Stimulated activated CD8-positive, alpha-beta memory T cell treated with anti-CD3 and anti-CD28 coated beads, Interleukin-7, amount 100 ng/mL, for 4 hours (primary cell): ENCODE measurements at places on chromosomes 6 and 20.

GRCh38 chr6:119352001-119352400 is 2.4 kb upstream of the MAN1A1 start:
- DNase-seq, result no peak

GRCh38 chr6:50128420-50129005 is 78.8 kb upstream of the DEFB112 start:
- no peak for DNase-seq

DNA sequence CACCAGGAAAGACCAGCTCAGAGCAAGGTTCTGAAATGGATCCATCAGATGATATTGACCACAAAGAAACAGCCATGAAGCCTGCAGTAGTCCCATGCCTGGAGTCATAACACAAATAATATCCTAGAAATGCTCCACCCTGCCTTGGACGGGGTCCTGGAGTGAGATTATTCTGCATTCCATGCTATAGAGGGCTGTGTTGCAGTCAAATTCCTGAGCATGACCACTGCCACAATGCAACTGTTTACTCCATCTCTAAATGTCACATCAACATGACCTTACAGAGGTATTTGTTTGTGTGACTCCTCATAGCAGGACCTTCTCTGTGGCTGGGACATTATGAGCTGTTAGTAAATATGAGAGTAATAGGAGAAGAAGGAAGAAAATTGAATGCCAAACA is 257.5 kb upstream of the TCF21 start:
- DNase-seq, result no peak

- DNase-seq, result no peak
Observed at GRCh38 chr6:136487759-136488425, 62.3 kb downstream of the MAP7 start.

GRCh38 chr6:107441682-107442081 is 17.7 kb downstream of the PDSS2 start:
- DNase-seq, result no peak

- no peak for DNase-seq
Observed at GRCh38 chr6:154888421-154889295, 106.5 kb upstream of the TIAM2 start.

DNA sequence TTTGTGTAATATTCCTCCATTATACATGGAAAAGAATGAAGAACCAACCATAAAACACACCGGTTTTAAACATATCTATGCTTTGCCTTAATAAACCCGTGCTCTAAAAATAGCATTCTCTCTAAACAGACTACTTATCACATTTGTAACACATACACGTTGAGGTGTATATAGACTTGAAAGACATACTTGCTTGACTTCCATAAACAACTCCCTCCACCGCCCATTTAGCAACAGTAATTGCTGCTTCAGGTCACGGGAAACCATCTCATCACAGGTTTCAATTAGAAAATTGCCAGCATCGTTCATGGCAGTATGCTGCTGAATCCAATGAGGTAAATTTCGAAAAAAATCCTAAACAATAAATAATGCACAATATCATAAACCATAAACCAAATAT is 174.0 kb downstream of the SYNE1 start:
- no peak for DNase-seq

DNA sequence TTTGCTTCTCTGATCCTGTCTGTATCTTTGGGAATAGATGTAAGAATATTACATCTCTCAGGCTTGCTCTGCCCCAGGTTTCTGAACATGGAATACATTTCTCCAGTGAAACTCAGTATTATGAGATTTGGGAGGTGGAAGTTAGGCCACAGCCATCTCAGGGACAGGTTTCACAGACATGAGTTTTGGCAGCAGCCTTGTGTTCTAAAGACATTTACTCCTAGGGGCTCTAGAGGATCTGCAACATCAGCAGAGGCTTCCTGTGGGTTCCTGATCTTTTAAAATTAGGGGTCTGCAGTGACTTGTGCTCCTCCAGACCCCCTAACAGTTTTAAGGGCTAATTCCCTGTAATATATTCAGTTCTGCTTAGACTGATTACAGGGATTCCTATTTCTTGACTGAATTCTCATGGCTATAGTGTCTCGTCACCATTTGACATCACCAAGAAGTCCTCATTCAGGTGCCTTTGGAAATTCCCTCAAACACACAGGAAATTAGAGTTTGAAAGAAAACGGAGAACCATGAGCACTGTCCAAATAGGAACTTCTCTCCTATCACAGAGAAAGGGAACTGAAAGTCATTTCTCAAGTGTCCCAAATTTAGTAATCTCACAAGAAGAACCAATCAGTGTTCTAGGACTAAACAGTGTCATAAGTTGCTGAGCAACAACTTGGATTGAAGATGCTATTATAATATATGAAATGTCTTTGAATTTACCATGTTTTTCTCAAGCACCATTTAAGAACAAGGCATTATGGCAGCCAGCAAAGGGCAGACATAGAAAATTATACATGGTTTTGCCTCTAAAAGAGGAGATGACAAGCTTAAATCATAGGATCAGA is 2.5 kb upstream of the HLA-DRA start:
- no peak for DNase-seq

DNA sequence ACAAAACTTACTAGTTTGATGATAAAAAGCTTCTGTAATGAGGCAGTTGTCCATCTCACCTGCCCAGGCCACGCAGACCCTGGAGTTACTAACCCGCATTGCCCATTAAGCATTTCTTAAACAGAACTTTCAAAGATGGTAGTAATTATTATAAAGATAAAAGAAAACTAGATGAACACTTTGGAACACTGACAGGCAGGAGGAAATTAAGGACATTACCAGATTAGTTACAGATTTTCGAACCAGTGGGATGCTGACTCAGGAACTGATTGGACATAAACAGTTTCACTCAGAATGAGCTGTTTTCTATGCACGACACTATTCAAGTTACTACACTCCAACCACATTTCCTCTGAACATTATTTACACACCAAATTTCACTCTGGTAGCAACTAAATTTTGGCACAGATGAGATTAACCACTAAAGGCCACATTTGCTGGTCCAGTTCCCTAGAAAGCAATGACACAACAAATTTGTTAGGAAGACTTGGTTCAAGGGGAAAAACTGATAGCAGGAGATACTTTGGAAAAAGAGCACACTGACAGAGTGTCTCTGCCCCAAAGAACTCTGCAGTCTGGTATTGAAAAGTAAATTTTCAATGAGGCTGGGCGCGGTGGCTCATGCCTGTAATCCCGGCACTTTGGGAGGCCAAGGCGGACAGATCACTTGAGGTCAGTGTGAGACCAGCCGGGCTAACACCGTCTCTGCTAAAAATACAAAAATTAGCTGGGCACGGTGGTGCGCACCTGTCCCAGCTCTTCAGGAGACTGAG is 3.0 kb downstream of the ROMO1 start:
- DNase-seq, result no peak

GRCh38 chr6:162442687-162443086 is 284.9 kb downstream of the PRKN start:
- no peak for DNase-seq

- no peak for DNase-seq
Observed at GRCh38 chr20:36498386-36499179, 42.7 kb upstream of the MYL9 start.

- no peak for DNase-seq
Observed at GRCh38 chr6:161409353-161409752, 135.5 kb upstream of the AGPAT4 start.

DNA sequence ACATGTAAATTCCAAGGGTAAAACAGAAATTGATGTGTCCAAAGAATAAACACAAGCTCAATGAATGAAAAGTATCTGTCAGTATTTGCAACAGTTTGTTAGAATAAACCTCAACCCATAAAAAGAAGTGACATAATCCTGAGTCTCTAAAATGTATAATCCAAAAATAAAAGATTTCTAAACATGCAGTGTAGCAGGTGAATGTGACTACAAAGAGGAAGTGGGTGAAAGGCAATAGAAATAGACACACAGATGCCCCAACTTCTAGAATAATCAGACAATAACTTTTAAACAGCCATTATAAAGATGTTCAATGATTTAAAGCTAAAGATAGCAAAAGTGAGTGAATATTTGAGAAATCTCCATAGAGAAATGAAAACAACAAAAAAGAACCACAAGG is 1009.2 kb upstream of the GJE1 start:
- DNase-seq, result no peak

DNA sequence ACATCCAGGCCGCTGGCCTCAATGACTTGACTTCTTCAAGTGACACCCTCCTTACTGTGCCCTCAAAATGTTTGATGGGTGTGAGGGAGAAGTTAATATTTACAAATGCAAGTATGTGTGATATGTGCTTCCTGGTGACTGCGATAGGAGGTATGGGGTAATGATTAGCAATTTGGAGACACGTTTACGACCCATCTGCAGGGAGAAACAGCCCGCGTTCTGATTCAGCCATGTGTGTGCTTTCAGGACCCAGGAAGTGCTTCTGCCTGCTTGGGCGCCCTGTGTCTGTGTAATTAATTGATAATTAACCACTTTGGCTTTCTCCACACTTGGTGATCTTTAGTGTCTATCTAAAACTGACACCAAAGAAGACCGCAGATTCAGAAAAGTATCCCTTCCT is 25.0 kb downstream of the SIRPA start:
- DNase-seq, result no peak

DNA sequence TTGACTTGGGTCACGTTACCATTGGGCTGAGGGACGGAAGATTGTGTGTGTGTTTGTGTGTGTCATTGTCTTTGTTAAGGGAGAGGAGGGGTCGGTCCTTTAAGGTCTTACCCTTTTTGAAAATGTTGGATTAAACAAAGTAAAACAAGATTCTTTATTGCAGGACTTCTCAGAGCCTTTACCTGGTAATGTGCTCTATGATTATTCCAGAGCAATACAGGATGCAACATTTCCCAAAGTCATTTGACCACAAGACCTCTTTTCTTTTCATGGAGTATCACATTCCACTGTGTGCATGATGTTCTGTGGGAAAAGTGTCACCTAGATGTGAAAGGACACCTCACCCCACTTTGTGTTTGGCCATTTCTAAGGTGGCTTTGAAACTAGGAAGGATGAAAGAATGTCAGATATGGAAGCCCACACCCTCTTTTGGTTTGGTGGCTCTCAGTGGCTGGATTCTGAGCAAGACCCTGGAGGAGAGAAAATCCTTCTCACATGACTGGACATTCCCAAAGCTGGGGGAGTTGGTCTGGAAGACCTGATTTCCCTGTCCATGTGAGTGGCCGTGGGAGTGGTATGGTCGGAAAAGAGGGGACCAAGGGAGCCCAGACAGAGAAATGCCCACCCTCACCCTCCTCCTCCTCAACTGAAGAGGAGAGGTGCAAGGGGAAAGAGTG is 18.2 kb upstream of the ZNF831 start:
- no peak for DNase-seq

DNA sequence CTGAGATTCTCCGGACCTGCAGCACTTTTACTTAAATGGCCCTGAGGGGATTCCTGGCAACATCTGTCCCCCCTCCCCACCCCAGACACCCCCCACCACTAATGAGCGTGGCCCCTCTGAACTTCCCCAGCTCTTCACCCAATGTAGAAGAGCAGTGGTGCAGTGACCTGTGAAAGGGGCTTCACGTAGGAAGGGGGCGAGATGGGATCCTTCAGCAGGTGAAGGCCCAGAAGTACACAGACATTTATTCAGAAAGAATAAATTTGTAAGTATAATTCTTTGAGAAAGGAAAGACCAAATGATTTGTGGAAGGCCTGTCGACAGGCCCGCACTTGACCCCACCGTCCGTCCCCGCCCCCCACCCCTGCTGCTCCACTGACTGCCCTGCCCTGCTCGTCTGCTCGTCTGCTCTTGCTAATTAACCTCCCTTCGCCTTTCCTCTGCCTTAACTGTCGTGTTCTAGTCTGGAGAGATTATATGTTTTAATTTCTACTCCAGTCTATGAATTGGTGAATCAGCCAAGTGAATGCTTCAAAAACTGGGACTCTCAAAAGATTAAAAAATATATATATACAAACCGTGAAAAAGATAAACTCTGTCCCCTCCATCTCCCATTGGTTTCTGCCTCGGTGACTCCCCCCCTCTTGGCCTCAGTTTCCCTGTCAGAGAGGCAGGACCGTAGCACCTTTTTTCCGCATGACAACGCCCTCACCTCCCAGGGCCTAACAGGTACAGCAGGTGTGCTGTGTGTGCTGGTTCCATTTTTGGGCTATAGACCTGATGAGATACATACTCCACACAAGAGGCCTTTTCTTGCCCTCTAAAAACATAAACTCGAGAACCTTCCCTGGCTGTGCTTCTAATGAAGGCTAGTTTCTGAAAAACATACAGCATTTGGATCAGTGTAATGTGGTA is 49.2 kb downstream of the GNAS start:
- DNase-seq, result no peak

DNA sequence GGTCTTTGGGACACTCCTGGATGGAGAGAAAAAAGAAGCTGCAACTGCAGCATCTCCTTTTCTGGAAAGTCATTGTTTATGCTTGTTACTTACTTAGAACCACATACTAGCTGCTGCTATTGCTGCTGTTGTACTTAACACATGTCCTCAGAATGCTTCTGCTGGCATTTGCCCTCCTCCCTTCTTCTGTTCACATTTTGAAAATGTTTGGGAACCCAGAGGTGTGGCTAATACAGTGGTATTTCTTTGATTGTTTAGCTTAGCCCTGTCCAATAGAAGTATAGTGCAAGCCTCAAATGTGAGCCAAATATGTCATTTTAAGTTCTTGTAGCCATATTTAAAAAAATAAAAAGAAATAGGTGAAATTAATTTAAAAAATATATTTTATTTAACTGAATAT is 8.4 kb downstream of the DTD1 start:
- no peak for DNase-seq

DNA sequence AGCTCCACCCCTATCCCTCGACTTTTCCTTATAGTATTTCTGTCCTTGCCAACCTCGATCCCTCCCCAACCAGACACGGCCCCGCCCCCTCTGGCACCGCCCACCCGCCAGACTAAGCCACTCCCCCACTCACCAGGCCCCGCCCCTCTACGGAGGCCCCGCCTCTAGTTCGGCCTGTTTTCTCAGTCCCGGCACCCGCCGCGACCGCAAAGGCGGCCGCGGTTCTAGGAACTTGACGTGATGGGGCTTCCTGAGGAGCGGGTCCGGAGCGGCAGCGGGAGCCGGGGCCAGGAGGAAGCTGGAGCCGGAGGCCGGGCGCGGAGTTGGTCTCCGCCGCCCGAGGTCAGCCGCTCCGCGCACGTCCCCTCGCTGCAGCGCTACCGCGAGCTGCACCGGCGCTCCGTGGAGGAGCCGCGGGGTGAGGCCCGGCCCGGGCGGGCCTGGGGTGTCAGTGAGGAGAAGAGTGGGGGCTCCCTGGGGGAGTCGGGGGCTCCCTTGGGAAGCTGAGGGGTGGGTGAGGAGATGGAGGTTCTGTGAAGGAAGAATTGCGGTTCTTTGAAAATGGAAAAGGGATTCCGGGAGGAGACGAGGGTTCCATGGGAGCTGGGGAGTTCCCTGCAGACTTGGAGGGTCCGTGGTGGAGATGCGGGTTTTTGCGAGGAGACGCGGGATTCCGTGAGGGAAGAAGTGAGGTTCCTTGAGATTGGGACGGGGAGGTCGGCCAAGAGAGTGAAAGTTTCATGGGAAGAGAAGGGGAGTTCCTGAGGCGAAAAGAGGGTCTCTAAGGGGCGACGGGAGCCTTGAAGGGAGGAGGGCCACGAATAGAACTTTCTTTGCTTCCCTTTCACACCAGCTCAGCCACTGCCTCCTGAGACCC is at the start of gene ACSS2:
TSS of gene ACSS2 (plus strand) at position 207 of the 877 bp plus-strand sequence. CDS start at position 241, 34 bp downstream.
- DNase-seq, result no peak
